Head of caudate nucleus (tissue), 42 donors: ENCODE measurements at places on chromosomes 6 and 20.

- peak; percentile 14 for DNase-seq
These were observed 815 bp downstream of the UTRN start for GRCh38 chr6:144285798-144286502.

DNA sequence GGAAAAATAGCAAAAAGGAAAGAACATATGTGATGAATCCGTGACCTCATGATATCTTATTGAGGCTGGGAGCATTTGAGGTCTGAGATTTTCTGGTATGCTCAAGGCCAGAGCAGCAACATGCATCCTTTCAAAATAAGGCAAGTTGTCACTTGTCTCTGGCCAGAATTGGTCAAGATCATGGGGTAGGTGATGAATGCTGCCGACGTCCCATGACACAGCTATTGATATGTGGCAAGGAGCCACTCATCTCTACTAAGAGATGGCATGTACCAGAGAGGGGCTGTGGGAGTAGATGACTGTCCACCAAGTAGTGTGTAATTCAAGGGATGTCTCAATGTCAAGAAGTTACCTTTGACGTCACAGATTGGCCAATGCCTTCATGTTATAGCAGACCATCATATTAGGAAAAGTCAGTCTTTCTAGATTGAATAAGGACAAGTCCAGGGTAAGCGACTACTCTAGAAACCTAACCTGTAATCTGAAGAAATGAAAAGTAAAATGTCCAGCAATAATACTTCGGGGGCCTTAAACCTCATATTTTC lies 527.4 kb downstream of the BMP2 start:
- DNase-seq, result no peak

DNA sequence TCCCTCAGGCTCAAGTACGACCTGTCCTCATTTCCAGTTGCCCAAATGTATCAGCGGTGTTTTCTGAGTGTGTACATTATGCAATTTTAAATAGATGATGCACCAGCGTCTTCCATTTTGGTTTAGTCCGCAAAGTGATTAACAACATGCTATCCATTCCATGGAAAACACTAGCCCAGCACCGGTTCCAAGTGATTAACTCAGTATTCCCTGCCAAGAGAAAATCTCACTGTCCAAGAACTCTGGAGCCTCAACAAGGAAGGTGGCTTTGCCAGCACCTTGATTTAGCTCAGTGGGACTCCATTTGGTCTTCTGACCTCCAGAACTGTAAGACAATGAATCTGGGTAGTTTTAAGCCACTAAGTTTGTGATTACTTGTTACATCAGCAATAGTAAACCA lies 107.2 kb downstream of the FOXC1 start:
- no peak for DNase-seq

GRCh38 chr6:41527721-41528408 lies 18.3 kb upstream of the FOXP4 start:
- DNase-seq, result no peak

DNA sequence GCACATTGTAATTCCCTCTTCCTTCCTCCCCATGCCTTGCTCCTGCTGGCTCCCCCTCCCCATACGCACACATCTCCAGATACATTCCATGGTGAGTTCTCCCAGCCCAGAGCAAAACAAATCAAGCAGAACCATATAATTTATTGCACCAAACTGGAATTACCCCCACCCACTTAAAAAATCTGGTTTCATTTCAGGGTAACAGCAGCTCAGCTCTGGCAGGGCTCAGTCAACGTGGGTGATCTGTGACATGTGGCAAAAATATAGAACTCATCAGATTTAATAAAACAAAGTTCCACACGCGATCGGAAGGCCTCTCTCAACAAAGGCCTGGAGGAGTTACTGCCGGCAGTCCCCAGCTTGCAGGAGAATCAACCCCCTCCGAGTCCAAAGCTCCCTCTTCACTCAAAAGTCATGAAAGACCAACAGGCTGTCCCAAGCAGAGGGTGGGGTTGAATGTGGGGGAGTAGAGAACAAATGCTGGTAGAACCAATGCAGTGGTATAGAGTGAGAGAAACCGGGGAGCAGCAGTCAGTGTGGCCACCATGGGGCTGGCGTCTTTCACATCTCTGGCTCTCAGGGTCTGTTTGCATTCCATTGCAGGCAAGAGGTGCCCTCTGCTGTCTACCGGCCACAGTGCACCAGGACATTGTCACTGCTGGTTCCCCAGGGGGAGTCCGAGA lies 323.3 kb upstream of the NT5E start:
- DNase-seq, result peak; percentile 42

GRCh38 chr6:3822747-3823445 lies 26.3 kb upstream of the FAM50B start:
- DNase-seq, result no peak

DNA sequence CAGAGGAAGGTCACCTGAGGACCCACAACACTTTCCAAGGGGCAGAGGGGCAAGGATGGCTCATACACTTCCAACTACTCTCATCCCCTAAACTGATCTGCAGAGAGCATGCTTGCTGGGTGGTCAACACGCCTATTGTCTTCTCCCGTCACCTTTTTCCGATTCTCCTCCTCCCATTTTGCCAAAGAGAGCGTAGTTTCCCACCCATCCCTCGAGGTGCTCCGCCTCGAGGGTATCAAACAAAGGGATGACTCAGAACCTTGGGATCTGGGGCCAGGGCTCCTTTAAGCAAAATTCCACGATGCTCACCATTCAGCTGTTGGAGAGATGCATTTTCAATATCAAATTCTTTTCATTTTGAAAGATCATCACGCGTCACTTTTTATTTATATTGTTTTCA lies 507.5 kb upstream of the SULF2 start:
- DNase-seq, result no peak

DNA sequence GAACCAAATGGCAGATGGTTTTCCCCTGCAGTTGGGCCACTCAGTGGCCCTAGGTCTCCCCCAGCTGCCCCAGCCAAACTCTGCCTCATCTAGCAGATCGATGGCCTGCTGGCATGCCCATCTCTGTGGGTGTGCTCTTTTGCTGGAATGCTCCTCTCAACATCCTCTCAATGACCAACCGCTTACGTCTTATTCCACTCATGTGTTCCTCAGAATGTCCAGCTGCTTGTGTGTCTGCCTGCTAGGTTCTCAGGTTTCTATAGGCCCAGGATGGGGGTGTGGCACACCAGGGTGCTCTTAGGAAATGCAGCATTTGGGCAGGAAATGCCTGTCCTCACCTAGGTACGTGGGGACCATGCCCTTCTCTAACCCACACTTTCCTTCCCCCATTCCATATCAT lies 509.9 kb upstream of the SYNCRIP start:
- DNase-seq, result no peak

DNA sequence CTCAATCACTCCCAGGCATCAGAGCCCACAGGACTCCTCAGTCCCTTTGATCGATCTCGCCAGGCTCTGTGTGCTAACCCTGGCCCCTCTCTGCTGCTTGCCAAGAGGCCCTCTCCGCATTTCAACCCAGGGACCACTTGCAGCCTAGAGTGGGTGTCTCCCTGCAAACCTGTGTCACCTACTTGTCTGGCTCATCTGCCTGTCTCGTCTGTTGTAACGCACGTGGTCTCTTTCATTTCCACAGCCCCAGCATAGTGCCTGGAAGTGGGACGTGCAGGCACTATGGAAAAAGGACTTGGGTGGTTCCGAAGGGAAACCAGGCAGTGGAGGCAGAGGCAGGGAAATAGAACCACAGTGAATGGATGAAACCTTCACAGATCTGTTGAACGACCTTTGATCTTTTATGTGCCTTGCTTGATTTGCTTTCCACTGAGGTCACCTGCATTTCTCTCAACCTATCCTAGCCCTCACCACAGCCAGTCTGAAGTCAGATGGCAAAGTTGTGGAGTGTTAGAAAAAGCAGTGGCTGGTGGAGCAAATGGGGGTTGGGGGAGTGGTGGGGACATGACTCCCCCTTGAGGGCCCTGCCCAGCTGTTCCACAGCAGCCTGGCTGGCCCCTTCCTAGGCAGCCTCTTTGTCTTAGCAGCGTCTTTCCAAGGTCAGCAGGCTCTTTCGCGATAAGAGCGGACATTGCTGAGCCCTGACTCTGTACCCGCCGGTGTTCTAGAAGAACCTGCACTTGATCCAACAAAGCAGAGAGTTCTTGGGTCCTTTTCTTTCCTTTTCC lies 55.8 kb upstream of the TAGAP start:
- no peak for DNase-seq

GRCh38 chr6:166697113-166697512 lies 70.1 kb upstream of the RPS6KA2 start:
- no peak for DNase-seq

DNA sequence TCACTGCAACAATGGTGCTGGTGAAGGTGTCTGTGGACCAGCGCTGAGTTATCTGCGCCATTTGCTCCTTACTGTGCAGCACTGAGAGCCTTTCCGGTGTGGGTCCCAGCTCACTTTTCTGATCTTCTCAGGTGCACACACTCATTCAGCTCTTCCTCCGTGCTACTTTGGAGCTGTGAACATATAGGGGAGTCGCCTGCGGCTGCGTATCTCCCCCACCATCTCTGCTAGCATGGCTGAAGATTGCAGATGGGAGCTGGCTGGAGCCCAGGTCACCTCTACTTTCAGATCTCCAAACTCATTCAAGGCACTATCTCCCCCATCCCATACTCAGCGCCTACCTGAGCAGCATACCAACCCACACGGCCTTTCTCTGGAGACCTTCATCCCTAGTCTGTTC lies 96.9 kb downstream of the DHX35 start:
- no peak for DNase-seq

GRCh38 chr6:70112716-70113115 lies 190.2 kb downstream of the COL9A1 start:
- DNase-seq, result no peak

GRCh38 chr6:109944448-109944847 lies 33.7 kb upstream of the GPR6 start:
- DNase-seq, result no peak

DNA sequence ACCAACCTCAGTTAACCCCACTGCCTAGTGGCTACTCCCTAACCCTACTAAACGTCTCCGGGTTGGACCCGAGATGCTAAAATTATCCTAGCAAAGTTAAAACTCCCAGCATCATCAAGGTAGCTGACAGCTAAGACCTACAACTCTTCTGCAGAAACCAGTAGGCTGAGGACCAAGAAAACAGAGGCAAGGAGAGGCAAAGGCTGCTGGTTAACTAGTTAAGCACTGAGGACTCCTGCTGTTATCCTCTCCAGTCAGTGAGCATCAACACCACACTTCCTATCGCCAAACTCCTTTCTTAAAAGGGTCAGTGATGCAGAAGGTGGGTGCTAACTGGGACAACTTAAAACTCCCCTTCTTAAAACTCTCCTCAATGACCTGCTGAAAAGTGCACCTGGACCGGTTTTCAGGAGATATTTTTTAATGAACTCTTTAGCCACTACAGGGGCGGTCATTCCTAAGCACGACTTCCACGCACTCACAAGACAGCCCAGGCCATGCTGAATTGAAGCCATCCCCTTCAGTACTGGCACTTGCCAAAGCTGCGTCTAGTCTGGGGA lies 1.7 kb downstream of the TRERF1 start:
- no peak for DNase-seq

- no peak for DNase-seq
These were observed 8.2 kb downstream of the SPDEF start for GRCh38 chr6:34547701-34548644.

DNA sequence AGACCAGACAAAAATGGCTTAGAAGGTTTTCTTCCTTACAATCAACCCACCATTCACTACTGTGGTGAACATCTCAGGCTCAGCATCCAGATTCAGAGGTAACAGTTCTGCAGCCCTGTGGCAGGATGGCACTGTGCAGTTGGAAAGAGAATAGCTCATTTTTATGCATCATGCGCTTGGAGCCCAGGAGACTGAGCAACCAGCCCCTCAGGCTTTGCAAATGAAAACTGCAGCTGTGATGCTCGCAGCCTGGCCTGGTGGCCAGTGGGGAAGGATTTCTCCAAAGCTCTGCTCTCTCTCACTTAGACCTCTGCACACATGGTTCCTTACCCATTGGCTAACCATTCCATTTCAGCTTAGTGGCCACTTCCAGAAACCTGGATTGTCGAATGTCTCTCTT lies 45.8 kb downstream of the GABRR2 start:
- no peak for DNase-seq

DNA sequence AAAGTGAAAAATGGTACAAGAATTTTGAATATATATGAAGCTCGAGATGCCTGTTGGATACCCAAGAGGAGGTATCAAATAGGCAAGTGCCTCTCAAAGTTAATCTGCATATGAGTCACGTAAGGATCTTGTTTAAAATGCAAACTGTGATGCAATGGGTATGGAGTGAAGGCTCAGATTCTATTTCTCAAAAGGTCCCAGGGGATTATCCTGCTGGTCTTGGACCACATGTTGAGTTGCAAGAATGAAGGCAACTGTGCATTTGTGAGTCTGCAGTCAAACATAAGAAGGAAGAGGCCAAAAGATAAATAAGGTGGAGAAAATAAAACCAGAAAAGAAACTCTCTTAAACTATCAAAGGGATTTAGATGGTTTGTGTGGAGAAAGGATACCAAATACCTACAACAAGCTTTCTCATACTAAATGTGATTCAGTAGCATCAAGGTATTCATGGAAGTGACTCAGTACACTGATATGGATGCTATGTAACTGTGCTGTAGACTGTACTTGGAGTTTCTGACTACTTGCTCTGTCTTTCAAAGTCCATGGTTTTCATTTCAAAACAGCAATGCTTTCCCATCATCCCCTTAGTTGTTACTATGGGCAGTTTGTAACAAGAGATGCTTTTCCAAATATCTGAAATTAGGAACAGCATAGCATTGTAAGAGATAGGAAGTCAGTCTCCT lies 106.3 kb downstream of the GFRAL start:
- no peak for DNase-seq

DNA sequence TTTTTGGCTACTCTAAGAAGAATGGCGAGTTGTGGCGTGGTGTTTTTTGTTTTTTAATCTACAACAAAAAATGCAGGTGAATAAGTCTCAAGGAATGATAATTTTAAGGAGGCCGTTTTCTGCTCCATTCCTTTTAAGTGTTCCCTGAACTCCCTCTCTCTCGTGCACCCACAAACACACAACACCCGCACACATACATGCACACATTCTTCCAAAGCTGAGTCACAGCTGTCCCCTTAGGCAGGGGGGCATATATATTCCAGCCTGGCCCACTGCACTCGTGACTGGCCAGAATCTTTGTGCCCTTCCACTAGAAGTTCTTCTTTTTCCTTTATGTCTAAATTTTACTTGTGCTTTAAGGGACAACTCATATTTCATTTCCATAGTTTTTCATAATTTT lies 405.7 kb downstream of the LMBRD1 start:
- no peak for DNase-seq

GRCh38 chr20:4812216-4812615 lies 90.5 kb downstream of the PRND start:
- no peak for DNase-seq
